ENCODE measurements at places on chromosomes 1 and 21.

- no peak for DNase-seq
These were observed 279.0 kb downstream of the RRAGC start for GRCh38 chr1:38580594-38580993.

DNA sequence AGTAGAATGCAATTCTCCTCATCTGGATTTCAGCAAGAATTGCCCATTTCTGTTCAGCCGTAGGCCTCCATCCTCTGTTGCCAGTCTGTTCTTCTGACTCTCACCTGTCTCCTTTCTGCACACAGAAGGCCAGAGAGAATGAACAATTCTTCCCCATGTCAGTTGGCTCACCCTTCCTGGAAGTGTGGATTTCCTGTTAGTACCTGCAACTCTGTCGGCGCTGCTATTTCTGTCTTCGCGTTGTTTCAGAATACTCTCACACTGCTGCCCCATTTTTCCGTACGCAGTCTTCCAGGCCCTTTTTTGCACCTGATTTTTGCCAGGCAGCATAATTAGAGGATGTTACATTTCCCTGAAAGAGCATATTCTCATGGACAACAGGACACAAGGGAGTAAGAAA, 200.7 kb downstream of the FGGY start:
- no peak for DNase-seq

DNA sequence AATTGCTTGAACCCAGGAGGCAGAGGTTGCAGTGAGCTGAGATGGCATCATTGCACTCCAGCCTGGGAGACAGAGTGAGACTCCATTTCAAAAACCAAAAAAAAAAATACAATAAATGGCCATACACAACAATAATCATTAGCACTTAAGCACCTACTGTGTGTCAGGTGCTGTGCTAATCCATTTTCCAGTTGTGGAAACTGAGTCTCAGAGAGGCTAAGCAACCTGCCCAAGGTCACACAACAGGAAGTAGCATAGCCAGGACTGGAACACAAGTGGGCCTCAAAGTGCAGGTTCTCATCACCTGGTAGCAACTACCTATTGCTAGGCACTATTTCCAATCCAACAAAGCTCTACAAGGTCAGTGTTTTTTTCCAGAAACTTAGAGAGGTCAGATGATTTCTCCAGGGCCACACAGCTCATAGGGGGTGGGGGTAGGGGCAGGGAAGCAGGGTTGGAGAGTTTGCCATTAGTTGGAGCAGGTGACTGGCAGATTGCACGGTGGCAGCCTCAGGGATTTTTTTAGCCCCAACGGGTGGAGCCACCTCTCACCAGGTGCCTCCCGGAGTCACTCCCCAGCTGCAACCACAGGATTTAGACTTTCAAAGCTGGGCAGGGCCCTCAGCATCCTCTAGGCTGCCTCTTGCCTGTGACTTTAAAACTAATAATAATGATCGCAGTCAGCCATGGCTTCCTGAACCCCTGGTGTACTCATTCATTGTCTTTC, 52.5 kb upstream of the ID3 start:
- no peak for DNase-seq

GRCh38 chr1:216905137-216905536, 181.9 kb upstream of the ESRRG start:
- DNase-seq, result no peak

DNA sequence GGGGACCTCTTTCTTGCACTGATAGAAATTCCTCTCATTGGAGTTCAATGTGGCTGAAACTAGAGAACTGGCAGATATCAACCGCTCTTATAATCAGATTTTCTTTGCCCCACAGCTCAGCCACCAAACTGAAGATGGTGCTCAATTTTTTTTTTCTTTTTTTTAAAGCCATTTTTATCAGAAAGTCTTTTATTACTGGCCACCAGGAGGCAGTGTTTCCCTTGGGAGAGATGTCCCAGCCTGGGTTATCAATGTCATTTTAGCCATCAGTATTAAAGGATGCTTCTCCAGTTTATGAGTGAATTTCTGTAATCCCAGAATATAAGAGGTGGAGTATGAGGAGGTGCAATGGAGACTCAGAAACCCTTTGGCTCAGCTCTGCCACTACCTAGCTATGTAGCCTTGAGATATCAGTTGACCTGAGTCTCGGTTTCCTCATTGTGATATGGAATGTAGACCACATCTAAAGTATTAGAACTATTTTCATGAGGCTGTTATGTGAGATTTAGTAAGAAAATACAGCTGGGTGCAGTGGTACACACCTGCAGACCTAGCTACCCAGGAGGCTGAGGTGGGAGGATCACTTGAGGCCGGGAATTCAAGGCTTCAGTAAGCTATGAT, 27.6 kb downstream of the CD244 start:
- peak; percentile 77 for DNase-seq

- DNase-seq, result no peak
These were observed 39.8 kb upstream of the SYNC start for GRCh38 chr1:32742199-32742947.

- DNase-seq, result no peak
These were observed 14.1 kb downstream of the VANGL1 start for GRCh38 chr1:115655916-115656315.

DNA sequence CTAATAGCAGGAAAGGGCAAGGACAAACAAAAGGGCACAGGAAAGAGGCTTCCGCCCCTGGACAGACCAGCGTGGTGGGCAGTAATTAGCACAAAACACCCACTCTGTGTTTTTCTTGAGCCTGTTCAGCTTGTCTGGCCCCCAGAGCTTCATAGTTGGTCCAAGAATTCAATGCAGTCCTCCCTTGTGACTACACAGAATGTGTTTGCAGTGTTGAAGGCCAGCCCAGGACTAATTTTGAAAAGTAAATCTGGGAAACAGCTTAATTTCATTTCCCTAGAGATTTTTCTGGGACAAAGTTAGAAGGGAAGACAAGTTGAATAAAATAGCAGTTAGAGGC, 49.2 kb upstream of the LMO4 start:
- no peak for DNase-seq

DNA sequence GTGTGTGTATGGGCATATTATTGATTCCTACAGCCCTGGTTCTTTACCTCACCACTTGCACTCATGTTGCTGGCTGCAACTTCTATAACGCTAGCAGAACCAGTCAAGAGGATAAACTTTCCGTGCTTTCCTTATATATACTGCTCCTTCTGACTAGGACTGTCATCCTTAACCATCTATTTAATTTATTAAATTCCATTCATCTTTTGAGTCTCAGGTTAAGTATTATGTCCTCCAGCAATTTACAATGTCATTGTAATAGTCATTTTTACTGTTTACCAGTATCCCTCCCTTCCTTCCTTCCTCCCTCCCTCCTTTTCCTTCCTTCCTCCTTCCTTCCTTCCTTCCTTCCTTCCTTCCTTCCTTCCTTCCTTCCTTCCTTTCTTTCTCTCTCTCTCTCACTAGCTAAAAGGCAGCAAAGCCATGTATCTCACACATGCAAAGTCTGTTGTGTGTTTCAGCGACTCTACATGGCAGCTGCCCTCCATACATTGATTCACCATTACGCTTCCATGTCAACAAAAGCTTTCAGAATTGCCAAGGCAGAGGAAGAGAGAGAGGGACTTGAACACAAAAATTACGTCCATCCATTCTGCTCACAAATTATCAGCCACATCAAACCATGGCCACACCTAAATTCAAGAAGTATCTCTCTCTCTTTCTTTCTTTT, 73.8 kb downstream of the ZNF326 start:
- no peak for DNase-seq

DNA sequence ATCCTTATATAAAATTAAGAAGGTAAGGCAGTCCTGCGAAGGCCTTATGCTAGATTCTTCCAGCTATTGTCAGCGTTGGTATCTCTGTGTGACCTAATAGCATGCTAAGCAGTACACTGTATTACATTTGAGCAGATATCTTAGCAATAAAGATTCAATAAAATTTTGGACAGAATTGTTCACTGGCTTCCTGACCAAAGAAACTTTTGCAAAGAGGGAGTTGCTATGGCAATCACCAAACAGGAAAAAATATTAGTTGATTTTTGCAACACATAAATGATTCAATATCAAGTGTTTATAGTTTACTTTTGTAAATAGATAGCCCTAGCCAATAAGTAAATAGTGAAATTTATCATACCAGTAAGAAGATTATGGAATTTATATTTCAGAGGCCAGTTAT, 31.0 kb upstream of the PLEKHO1 start:
- DNase-seq, result no peak

DNA sequence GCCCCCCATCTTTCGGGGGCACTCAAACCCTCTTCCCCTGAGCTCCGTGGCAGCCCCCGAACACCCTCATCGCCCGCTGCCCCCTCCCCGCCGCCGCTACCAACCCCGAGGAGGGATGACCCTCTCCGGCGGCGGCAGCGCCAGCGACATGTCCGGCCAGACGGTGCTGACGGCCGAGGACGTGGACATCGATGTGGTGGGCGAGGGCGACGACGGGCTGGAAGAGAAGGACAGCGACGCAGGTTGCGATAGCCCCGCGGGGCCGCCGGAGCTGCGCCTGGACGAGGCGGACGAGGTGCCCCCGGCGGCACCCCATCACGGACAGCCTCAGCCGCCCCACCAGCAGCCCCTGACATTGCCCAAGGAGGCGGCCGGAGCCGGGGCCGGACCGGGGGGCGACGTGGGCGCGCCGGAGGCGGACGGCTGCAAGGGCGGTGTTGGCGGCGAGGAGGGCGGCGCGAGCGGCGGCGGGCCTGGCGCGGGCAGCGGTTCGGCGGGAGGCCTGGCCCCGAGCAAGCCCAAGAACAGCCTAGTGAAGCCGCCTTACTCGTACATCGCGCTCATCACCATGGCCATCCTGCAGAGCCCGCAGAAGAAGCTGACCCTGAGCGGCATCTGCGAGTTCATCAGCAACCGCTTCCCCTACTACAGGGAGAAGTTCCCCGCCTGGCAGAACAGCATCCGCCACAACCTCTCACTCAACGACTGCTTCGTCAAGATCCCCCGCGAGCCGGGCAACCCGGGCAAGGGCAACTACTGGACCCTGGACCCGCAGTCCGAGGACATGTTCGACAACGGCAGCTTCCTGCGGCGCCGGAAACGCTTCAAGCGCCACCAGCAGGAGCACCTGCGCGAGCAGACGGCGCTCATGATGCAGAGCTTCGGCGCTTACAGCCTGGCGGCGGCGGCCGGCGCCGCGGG, 837 bp downstream of the FOXD3 start:
- peak; percentile 67 for DNase-seq

GRCh38 chr1:240712014-240712731, 100.2 kb upstream of the GREM2 start:
- no peak for DNase-seq

- no peak for DNase-seq
These were observed 89.9 kb upstream of the KAZN start for GRCh38 chr1:14508613-14509012.

GRCh38 chr1:185139246-185139645, 17.5 kb downstream of the TRMT1L start:
- DNase-seq, result no peak

DNA sequence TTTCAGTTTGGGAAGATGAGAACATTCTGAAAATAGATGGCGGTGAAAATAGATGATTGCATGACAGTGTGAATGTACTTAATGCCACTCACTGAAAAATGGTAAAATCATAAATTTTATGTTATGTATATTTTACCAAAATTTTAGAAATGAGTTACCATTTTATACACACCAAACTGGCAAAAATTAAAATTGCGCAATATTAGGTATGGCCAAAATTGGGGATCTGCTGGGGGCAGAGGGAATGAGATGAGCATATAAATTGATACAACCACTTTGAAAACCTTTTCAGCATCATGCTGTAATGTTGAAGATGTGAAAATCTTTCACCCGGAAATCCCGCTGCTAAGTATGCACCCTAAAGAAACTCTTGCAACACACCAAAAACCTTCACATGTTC, 10.8 kb upstream of the TMPRSS2 start:
- no peak for DNase-seq

- no peak for DNase-seq
These were observed 24.4 kb downstream of the RC3H1 start for GRCh38 chr1:173997791-173998190.

DNA sequence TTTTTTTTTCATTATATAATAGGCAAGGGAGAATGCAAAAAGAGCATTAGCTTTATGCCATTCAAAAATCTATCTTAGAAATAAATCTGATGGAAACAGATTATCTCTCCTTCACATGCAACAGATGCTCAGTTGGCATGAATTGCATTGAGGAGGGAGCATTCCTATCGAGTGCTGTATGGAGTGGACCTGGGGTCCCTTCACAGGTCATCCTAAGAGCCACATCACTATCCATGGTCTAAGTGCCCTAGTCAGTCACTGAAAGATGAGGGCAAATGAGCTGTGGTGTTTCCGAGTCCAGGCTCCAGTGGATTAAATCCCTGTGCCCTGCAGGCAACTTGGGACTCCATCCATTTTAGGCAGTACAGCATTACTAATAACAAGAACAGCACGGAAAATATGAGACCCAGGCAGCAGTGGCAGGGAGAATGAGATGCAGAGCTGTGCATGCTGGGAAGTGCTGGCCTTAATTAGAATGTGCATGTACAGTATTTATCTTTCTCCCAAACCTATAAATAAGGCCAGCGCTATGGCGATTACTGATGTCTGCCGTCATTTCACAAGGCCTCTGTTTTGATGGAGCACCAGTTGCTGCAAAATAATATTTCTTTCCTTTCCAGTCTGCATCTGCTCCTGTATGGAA, 512.3 kb upstream of the PLXNA2 start:
- DNase-seq, result no peak

DNA sequence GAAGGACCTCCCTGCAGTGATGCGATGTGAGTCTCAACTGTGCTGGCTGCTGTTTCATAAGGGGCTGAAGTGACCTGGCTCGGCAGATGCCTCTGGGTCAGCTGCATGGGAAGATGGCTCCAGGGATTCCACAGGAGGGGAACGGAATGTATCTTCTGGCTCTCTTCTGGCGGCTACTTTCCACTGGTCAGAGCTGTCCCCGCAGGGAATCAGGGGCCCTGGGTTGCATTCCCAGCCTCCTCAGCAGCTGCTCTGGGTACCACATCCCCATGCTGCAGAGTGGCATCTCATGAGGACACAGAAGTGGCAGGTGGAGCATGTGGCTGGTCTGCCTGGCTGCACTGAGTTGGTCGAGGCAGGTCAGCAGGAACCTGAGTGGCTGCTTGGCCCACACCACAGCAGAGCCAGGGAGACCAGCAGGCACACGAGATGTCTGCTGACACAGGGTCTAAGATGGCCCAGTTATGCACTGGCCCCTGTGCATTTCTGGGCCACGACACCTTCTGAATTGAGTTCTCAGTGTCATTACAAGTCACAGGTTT, 42.8 kb downstream of the POFUT2 start:
- DNase-seq, result no peak

GRCh38 chr1:70331962-70332361, 22.6 kb downstream of the ANKRD13C start:
- DNase-seq, result no peak

DNA sequence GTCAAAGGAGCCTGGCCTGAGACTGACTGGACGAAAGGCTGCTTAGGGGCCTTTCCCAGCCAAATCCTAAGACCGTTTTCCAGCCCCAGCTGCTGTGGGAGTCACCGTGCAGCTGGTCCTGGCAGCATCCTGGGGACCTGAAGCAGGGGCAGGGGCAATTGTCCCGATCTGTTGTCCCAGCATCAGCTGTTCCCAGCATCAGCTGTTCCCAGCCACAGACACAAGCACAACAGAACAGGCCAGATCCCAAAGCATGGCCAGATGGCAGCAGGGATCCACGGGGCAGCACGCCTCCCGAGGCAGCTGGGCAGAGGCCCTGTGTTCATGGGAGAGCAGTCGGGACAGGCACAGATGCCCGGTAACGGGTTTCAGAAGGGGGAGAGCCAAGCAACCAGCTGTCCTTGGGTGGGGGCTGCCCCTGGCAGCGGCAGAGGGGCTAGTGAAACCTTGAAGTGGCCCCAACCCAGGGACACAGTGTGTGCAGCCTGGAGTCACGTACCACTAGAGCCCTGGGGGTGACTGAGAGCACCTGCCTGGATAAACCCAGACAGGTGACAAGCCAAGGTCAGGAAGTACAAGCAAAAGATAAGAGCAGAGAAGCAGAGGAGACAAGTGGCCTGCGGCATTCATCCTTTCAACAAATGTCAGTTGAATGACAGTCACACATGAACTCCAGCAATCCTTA, 13.3 kb downstream of the CELA2B start:
- no peak for DNase-seq

Data from activated CD4-positive, alpha-beta T cell treated with anti-CD3 and anti-CD28 coated beads for 36 hours (primary cell).